GM13976 (cell line): ENCODE measurements at places on chromosomes 5 and 9.

DNA sequence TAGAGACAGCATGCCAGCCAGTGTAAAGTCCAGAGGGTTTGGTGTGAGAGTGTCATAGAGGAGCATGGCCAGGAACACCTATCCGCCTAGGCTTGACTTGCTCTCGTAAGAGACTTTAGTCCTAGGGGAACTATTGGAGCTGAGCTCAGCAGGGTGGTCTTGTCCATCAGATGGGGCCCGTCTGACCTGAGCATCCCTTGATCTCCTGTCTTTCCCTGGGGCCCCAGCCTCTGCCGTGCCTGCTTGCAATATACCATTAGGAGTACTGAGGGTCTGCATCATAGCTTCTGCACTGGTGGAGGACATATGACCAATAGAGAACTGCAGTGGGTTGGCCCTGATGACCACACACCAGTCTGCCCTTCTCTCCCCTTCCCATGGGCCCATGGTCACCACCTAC lies 251.0 kb downstream of the TUSC1 start:
- no peak for DNase-seq

DNA sequence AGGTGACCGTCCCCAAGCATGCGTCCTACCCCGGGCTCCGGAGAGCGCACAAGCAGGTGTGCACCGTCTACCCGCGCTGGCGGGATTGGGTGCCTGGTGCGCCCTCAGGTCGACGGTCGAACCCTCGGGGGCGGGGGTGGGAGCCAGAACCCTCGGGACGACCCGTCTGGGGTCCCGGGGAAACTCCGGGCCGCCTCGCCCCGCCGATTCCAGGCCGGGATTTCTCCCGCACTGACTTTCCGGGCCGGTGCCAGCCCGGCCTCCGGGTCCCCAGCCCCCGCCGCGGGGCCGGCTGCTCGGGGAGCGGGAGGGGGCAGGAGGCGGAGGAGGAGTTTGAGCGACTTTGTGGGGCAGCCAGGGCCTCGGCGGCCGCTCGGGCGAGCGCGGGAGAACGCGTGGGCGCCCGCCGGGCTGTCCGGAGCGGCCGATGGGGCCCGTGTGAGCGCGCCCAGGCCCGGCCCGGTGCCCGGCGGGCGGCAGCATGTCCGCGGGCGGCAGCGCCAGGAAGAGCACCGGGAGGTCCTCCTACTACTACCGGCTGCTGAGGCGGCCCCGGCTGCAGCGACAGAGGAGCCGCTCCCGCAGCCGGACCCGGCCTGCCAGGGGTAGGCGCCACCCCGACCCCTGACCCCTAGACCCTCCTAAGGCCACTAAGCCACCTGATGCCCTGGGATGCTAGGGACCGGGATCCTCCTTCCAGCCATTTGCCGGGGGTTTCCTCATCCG lies at the start of gene DAB2IP:
TSS of gene DAB2IP (plus strand) at position 340 of the 726 bp plus-strand sequence. CDS start at position 482, 142 bp downstream.
- DNase-seq, result no peak

- no peak for DNase-seq
Observed at GRCh38 chr5:135308245-135308644, 90.8 kb downstream of the MACROH2A1 start.

DNA sequence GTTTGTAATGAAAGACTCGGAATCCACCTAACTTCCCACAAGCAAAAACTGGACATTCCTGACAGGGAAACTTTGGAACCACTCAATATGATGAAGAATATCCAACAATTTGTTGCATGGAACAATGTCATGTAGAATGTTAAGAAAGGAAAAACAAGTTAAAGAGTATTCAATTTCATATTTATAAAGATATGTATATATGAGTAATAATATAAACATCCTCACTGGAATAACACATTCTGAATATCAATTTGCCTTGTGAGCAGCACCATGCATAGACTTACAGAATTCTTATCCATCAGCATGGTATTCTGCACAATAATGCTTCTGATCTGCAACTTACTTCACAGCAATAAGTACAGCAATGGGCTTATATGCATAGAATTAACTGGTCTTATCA lies 650.3 kb downstream of the SEMA5A start:
- DNase-seq, result no peak

DNA sequence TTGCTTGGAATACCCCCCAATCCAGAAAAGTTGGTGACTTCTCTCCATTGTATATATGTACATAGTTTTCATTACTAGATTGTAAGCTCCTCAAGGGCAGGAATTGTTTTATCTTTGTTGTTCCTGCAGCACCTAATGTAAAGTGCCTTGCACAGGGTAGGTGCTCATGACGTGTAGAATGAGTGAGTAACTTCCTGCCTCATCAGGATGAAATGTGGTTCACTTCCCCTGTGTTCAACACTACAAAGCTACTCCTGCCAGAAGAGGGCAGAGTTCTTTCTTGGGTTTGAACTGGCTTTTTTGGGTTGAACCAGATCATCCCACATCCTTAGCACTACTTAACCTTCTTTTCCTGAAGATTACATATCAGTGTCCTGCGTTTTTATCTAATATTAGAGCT lies 23.9 kb downstream of the GTF3C4 start:
- no peak for DNase-seq
